ENCODE measurements at places on chromosomes 7 and 10.

- DNase-seq: no peak
Measured at GRCh38 chr10:102628451-102628911, 15.8 kb upstream of the TRIM8 start.

GRCh38 chr7:147182874-147183273 lies 1066.3 kb downstream of the CNTNAP2 start:
- DNase-seq: no peak

- no peak for DNase-seq
Measured at GRCh38 chr10:96642973-96643372, 56.2 kb upstream of the TM9SF3 start.

DNA sequence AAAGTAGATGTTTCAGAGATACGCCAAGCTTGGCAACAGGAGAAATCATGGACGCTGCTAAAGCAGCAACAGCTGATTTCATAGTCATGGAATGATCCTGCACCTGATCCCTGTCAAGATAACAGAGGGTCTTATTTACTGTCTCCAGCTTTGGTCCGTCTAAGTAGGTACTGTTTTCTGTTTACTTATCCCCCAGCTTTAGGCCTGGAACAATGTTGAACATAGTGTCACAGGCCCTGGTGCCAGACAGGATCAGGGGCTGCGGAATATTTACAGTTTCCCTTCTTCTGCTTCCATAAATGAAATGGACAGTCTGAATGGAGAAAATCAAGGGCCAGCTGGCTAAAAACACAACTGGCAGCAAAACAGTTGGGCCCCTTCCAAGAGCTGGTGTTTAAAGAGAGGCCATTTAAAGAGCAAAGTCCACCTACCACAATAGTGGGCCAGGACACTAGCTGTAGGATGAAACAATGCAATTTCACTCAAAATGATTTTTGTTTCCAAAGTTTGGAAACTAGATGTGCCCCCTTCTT lies 2.9 kb downstream of the GPR37 start:
- no peak for DNase-seq

DNA sequence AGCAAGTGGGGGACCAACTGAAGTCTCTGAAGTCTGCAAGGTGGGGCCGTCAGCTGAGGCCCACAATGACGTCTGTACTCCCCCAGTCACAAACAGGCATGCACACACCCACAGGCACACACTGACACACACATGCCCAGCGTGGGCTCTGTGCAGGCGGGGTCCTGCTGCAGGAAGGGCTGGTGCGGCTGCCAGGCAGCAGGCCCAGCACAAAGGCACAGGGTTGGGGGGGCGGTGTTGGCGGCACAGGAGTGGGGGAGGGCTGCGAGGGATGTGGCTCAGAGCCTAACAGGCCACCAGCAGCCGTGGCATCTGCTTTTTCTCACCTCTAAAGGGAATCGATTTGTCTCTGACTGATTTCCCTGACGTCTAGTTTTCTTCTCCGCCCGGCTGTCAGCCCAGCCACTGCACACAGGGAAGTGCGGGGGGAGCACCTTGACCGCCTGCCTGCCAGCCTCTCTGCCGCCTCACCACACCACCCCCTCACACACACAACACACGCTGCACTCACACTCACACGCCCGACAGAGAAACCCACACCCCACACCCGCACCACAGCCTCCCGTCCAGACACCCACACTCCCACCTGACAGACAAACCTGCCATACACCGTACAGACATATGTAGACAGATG lies 43.5 kb upstream of the ZMIZ1 start:
- DNase-seq: peak; percentile 39

DNA sequence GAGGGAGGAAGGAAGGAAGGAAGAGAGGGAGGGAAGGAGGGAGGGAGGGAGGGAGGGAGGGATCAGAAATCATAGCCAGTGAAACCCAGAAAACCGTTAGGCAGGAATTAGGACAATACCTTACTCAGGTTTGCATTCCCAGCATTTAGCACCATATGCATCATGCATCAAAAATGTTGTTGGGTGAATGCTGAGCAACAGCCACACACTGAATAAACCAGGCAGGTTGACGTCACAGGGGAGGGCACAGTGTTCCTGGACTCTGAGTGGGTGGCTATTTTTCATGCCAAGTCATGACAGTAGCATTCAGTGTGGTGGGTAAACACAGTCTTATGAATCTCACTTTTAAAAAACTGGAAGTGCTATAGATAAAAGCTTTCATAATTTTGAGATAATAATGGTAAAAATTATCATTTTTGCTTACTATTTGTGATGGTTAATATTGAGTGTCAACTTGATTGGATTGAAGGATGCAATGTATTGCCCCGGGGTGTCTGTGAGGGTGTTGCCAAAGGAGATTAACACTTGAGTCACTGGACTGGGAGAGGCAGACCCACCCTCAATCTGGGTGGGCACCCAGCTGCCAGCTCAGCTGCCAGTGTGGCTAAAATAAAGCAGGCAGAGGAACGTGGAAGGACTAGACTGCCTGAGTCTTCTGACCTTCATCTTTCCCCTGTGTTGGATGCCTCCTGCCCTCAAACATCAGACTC lies 199.1 kb upstream of the PRKCQ start:
- DNase-seq: no peak

GRCh38 chr10:120715171-120715570 lies 136.0 kb upstream of the WDR11 start:
- DNase-seq: no peak

DNA sequence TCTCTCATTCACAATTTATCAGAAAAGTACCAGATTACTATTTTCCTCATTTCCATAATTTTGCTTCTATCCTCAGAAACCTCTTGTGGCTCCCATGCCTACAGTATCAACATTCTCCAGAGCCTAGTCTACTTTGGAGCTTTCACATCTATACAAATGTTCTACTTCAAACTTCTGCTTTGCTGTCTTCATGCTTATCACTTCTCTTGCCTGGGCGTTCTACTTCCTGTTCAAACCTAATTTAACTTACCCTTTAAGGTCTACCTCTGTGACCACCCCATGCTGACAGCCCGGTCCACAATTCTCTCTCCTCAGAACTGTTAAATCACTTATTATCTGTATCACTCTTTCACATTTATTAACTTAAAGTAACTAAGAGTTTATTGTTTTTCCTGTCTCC lies 6.1 kb upstream of the PTPN12 start:
- no peak for DNase-seq

- DNase-seq: no peak
Measured at GRCh38 chr7:42560866-42561265, 323.9 kb upstream of the GLI3 start.

DNA sequence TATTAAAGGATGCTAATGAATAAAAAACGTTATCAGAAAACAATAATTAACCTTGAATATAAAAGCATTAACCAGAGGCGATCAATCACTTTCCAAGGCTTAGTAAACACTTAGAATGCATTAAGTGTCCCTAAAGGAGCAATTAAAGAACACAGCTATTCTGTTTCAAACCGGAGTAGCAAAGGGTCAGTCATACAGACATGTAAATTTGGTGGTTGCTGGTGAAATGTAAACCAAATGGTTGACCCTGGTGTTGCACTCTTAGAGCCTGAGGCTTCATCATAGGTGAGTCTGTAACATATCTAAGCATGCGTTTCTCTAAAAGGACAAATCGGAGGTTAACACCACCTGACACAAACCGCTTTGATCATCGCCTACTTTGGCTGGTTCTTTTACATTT lies 1280.1 kb downstream of the TYW1 start:
- DNase-seq: no peak

DNA sequence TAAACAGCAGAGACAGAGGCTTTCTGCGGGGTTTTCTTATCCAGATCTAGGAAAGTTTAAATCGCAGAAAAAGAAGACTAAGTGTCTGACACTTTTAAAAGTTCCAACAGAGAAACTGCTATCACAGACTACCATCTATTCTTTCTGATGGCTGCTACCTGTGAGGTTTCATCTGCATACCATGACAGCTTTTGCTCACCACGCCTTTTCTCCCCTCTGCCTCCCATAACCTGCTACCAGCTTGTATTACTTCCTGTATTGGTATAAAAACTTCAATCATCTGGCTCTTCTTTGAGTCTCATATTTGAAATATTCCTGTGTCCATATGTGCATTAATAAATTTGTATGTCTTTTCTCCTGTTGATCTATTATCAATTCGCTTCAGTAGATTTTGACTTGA lies 34.1 kb upstream of the RTKN2 start:
- no peak for DNase-seq

DNA sequence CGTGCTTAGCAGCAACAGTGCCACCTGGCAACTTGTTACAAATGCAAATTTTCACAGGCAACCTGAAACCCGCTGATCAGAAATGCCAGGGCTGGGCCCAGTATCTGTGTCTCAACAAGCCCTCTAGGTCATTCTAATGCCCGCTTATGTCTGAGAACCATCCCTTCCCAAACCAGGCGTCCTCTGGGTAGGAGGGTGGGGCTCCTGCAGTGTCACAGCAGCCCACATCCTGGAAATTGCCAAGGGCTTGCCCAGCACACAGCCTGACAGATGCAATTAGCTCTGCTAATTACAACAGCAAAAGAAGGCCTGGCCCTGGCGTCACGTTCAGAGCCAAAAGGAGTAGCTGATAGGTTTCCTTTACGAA lies 15.9 kb downstream of the ITPRIP start:
- no peak for DNase-seq

DNA sequence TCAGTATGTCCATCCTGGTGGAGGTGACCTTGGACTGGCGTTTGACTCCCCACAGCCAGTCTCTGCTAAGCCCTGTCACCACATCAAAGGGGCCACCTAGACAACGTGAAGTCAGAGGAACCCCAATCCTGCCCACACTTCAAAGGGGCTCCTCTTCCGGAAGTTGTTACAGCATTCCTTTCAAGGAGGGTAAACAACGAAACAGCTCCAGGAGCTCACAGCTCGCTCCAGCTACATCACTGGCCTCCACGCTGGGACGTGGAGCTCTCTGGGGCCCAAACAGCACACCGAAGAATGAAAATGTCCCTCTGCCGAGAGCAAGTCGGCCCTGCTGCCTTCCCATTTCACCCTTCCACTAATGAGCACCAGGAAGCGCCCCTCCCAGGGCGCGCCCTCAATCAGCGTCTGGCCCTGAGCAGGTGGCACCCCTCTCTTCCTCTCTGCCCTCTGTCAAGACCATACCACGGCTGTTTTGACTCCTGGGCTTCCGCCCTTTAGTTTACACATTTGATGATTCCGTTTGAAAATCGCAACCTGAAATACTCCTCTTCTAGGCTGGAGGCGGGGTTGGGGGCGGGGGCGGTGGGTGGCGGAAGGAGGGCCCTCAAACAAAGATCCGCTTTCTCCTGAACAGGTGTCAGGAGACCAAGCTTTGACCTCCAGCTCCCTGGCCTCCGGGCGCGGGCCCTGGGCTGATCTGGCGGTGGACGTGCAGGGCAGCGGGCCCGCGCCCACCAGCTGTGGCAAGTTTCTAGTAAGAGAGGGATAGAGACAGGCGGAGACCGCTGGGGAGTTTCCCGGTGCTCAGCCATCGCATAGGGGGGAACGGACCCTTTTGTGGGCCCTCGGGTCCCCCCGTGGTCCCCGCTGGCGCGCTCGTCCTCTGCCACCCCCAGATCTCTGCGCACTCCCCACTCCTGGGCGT lies 53.1 kb upstream of the KDM7A start:
- DNase-seq: peak; percentile 25

DNA sequence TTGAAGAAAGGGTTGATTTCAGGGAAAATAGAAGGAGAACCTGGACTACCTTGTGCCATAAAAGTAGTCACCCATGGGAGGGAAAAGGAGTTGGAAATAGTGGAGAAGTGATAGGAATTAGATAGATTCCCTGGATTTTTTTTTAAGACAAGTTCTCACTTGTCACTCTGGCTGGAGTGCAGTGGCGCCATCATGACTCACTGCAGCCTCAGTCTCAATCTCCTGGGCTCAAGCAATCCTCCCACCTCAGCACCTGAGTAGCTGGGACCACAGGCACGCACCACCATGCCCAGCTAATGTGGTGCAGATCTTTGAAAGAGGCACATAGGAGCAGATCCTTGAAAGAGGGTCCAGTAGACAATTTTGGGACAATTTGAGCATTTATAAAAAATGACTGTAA lies 9.5 kb upstream of the BLNK start:
- DNase-seq: no peak

- DNase-seq: no peak
Measured at GRCh38 chr7:82715344-82715743, 271.8 kb upstream of the CACNA2D1 start.

DNA sequence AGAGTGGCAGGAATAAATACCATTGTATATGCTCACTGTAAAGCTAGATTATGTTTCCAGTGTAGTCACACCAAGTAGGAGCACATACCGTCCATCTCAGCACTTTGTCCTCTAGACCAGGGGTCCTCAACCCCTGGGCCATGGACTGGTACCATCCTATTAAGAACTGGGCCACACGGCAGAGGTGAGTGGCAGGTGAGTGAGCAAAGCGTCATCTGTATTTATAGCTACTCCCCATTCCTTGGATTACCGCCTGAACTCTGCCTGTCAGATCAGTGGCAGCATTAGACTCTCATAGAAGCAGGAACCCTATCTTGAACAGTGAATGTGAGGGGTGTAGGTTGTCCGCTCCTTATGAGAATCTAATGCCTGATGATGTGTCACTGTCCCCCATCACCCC lies 735.3 kb downstream of the MAGI2 start:
- DNase-seq: no peak

DNA sequence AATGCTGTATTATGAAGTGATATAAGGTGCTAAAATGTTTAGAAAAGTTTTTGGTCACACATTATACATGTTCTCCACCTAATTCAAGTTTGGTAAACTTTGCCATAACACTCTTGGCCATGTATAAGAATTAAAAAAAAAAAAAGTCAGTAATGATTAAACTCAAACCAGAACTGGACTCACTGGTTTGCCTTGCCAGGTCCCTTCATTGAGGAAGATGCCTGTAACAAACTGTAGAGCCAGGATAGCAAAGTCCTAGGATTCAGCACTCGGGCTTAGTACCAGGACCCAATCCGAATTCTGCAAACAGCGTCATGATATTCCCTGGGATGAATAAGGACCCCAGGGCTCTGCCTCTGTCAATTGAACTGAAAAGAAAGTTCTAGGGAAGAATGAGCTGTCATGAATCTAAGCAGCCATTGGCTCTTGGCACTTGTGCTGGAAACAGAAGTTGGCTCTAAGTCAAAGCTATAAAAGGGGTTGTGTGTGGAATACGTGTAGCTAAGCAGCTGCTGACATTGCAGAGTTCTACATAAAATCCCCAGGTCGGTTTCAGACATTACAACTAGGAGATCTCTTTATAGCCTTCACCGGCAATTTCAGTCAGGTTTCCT lies 216.9 kb downstream of the C7orf25 start:
- no peak for DNase-seq

DNA sequence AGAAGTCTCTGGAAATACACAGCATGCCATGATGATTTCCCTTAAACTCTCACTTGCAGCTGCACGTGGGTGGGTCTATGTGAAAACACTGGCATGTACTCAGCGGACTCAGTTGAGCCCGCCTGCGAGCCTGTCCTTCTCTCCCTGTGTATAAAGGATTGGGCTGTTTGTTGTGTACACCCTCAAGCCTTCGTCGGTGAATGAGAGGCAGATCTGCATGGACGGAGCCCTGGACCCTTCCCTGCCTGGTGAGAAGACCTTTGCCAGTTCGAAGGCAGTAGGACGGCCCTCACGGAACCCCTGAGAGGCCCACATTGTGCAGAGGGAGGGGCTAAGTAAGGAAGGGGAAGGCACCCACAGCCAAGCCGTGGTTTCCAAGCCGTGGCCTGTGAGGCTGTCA lies 121.2 kb downstream of the WDFY4 start:
- no peak for DNase-seq

- no peak for DNase-seq
Measured at GRCh38 chr7:101299511-101300464, 21.8 kb downstream of the IFT22 start.

- no peak for DNase-seq
Measured at GRCh38 chr10:108545921-108546320, 1377.4 kb downstream of the XPNPEP1 start.

Data from stimulated activated CD8-positive, alpha-beta memory T cell treated with anti-CD3 and anti-CD28 coated beads, Interleukin-15, amount 100 ng/mL, for 4 hours (primary cell).